ENCODE measurements at places on chromosomes 2 and 18.

DNA sequence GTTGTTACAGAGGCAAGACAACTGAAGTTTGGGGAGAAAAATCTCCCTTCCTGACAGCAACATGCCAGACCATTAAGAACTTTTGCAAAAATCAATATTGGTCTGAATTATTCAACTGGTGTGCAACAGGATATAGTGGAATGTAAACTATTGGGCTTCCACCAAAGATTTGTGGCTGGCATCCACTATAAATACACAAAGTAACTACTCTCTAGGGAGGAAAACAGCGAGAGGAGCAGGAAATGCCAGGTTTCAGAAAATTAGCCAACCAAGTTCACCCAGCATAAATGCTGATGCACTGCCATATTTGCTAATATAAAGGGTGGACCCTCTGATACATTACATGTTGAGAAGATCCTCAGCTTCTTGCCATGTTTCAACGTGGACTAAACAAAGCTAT is 267.6 kb upstream of the LYPD1 start:
- no peak for DNase-seq

- no peak for DNase-seq
These were observed 784.7 kb upstream of the PIK3C3 start for GRCh38 chr18:41170346-41170745.

DNA sequence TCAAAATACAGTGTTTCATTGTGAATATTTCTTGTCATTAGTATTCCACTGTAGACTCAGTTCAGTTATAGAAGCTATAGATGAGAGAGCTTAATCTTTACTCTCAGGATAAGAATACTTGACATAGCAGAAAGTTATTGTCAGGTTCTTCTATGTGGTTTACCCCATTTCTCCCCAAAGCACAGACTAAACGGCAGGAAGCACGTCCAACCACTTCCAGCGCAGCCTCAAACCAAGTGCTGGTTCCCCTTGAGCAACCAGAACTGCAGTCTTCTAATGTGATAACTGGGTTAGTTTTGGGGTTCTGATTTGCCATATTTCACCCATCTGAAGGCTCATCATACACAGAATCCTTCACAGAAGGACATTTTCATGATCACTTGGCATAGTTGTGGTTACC is 324.7 kb downstream of the SLC8A1 start:
- DNase-seq: no peak

- no peak for DNase-seq
These were observed 300.5 kb downstream of the INSIG2 start for GRCh38 chr2:118388771-118389170.

- no peak for DNase-seq
These were observed 131.9 kb upstream of the NT5C1B start for GRCh38 chr2:18721038-18721922.

GRCh38 chr2:30947686-30948085 is 140.4 kb upstream of the CAPN13 start:
- no peak for DNase-seq

DNA sequence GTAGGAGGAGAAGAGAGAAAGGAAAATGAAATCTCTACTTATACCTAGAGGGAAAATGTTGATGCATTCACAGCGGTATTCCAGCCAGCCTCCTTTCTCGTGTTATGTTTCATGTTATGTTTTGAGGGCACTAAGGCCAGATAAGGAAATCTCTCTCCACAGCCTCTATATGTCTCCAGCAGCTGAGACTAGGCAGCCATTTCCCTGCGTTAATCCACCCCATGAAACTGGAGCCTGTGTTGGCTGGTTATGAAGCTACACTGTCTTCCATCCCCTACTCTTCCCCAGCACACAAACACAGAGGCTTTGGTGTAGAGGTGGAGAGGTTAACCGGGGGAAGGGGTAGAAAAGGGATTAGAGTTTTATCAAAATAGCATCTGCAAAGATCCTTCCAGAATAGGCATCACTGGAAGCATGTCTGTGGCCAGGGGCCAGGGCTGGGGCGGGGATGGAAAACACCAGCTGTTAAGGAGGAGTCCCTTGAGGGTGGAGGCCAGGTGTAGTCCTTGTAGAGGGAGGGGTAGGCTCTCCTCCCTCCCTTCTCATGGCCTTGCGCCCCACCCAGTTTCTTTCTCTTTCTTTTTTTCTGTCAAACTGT is 100.9 kb upstream of the TNP1 start:
- no peak for DNase-seq

DNA sequence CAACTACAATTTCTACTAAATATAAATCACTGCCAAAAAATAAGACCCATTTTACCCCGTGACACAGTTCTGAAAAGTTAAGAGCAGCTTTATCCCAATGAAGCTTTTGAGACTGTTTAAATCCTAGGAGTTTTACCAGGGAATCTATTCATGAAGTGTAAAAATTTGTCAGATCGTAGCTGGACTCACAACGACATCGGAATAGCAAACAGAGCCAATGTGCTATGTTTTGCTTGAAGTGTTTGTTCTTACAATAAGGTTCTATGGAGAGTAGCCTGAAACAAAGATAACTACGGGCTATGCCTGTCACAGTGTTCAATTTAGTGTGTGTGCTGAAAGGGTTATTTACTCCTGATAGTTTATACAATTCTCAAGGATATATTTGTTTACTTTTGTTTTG is 78.5 kb upstream of the L3MBTL4 start:
- no peak for DNase-seq

- DNase-seq: no peak
These were observed 177.8 kb downstream of the TMEM163 start for GRCh38 chr2:134540990-134541389.

GRCh38 chr2:241867776-241868420 is 1.6 kb upstream of the RTP5 start:
- DNase-seq: peak; percentile 13

DNA sequence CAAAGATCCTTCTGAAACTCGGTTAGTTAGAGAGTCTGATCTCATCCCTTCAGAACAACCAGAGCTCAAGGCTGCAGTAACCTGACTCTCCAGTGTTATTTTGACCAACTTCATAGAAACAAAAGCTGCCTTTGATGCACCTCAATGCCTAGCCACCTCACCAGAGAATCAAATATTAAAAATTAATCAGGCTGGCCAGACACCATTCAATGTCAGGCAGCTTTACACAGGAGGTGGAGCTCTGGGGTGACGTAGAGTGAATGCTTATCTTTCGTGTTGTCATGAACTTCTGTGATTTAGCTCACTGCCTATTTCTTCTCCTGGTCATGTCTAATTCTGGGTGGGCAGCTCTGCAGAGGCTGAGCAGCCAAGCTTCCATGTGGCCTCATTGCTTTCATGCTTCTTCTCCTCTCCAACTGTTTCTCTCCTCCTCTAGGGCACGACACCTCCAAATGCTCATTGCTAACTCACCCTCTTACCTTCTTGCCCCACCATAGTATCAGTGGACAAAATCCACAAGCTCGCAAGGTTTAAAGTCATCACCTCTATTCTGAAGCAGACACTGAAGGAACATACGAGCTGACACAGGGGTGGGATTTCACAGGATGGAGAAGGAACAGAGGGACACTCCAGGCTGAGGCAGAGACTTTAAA is 39.4 kb downstream of the AAK1 start:
- no peak for DNase-seq

Data from left ventricle myocardium inferior (tissue), 1 donor.